ENCODE measurements at places on chromosomes 16 and 17.

DNA sequence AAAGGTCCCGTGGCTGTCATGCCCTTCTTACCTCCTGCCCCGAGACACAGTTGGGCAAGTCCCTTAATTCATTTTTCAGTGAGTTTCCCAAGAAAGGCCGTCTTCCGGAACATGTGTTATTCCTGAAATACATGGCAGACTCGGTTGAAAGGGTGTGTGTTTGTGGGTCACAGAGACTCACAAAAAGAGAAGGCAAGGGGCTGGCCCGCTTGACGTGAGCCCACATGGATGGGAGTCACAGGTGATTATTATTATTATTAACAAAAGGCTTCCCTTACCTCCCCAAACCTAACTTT is 34.1 kb upstream of the CCR7 start:
- DNase-seq = no peak
- H3K27me3 ChIP-seq = no peaks in the 10 kb centered on the region
- H3K36me3 ChIP-seq = no peaks in the 10 kb centered on the region
- H3K4me3 ChIP-seq = no peak overlapping the region
- H3K4me1 ChIP-seq = peaks cover 18% of the 10 kb centered on the region

GRCh38 chr17:40350689-40351358 is 13.7 kb downstream of the GJD3 start:
- H3K4me3 ChIP-seq = no peak overlapping the region
- DNase-seq = no peak
- H3K27me3 ChIP-seq = no peaks in the 10 kb centered on the region
- H3K36me3 ChIP-seq = peaks cover 7% of the 10 kb centered on the region

DNA sequence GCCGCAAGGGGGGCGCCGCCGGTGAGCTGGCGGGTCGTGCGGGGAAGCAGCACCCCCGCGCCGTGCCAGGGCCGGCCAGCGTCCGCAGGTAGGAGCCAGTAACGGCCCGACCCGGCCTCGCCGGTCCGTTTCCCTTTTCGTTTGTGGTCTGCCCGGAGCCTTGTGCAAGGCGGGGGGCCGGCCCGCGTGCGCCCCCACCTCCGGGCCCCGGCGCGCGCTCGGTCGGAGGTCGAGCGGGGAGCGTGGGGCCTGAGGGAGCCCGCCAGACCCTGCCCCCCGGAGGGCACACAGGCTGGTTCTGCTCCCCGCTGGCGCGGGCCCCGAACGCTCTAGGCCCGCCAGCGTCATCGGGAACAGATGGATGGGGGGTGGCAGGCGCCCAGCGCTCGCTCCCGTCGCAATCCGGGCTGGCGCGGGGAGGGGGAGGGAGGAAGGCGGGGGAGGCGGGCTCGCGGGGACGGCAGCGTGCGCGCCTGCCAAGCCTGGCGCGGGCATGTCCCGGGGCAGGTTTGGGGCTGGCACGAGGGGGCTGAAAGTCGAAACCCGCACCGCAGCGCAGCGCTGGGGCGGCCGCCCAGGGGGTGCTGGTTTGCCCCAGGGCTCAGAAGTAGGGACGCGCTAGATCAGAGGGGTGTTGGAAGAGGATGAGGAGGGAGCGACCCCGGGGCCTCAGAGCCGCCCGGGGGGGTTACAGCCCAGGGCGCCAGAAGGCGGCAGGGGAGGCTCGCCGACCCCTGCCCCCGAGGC is 1.5 kb upstream of the GSE1 start:
- no peaks in the 10 kb centered on the region for H3K27me3 ChIP-seq
- no peaks in the 10 kb centered on the region for H3K4me1 ChIP-seq
- DNase-seq = peak; percentile 16
- H3K27ac ChIP-seq = peak overlapping the region; percentile 34
- no peaks in the 10 kb centered on the region for H3K36me3 ChIP-seq

- H3K4me1 ChIP-seq = peaks cover 14% of the 10 kb centered on the region
- no peaks in the 10 kb centered on the region for H3K27me3 ChIP-seq
- no peak for DNase-seq
- H3K4me3 ChIP-seq = no peak overlapping the region
- no peak overlapping the region for H3K27ac ChIP-seq
Measured at GRCh38 chr17:17129466-17129865, 76.7 kb downstream of the PLD6 start.

DNA sequence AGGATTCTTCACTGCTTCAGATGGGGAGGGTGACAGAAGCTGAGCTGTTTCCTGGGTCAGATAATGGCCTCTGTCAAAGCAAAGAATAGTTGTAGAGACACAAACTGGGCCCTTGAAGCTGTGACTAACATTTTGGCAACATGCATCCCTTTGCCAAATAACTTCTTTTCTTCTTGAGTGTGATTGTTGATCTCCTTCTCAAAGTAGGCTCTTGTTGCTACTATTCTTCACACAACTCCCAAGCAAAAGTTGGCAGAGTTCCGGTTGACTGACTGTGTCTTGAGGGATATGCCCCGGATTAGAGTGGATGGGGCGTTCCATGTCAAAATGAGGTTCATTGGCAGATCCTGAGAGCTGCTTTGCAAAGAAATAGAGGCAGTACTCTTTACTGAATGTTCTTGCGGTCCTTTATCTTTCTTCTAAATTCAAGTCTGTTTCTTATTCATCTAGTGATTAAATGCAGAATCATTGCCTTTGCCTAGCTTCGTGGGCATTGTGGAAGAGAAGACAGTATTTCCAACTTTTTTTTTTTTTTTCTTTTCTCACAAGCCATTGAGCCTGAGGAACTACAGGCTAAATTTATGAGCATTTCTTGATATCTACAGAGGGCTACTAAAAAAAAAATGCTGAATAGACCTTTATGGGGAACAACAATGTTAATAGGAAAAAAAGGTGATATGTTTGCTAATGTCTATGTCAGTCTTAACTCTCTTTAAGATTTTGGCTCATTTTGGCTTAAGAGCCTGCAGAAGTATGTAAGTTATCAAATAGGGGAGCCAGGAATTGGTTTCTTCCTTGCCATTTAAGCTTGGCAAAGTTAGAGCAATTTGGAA is 5.8 kb downstream of the WIPF2 start:
- no peak for DNase-seq
- no peaks in the 10 kb centered on the region for H3K27me3 ChIP-seq

- H3K27me3 ChIP-seq = no peaks in the 10 kb centered on the region
- no peak for DNase-seq
- H3K36me3 ChIP-seq = no peaks in the 10 kb centered on the region
- peaks cover 50% of the 10 kb centered on the region for H3K4me1 ChIP-seq
Measured at GRCh38 chr17:40103071-40103661, 2.8 kb upstream of the NR1D1 start.

- no peak overlapping the region for H3K4me3 ChIP-seq
- no peak overlapping the region for H3K27ac ChIP-seq
- H3K27me3 ChIP-seq = peaks cover 98% of the 10 kb centered on the region
- H3K36me3 ChIP-seq = no peaks in the 10 kb centered on the region
Measured at GRCh38 chr17:50604513-50604912, 30.2 kb upstream of the ABCC3 start.

- no peak for DNase-seq
- no peaks in the 10 kb centered on the region for H3K36me3 ChIP-seq
- no peaks in the 10 kb centered on the region for H3K4me1 ChIP-seq
- no peak overlapping the region for H3K27ac ChIP-seq
- H3K27me3 ChIP-seq = no peaks in the 10 kb centered on the region
Measured at GRCh38 chr17:15403276-15403939, 62.0 kb upstream of the TEKT3 start.

- H3K27ac ChIP-seq = no peak overlapping the region
- no peaks in the 10 kb centered on the region for H3K27me3 ChIP-seq
- no peak for DNase-seq
- H3K4me3 ChIP-seq = no peak overlapping the region
- H3K4me1 ChIP-seq = no peaks in the 10 kb centered on the region
Measured at GRCh38 chr17:73262676-73263642, 1.3 kb upstream of the CPSF4L start.

GRCh38 chr17:72004011-72004427 is 116.8 kb upstream of the SOX9 start:
- H3K4me1 ChIP-seq = no peaks in the 10 kb centered on the region
- no peak overlapping the region for H3K4me3 ChIP-seq
- no peak overlapping the region for H3K27ac ChIP-seq
- no peaks in the 10 kb centered on the region for H3K27me3 ChIP-seq
- no peaks in the 10 kb centered on the region for H3K36me3 ChIP-seq

DNA sequence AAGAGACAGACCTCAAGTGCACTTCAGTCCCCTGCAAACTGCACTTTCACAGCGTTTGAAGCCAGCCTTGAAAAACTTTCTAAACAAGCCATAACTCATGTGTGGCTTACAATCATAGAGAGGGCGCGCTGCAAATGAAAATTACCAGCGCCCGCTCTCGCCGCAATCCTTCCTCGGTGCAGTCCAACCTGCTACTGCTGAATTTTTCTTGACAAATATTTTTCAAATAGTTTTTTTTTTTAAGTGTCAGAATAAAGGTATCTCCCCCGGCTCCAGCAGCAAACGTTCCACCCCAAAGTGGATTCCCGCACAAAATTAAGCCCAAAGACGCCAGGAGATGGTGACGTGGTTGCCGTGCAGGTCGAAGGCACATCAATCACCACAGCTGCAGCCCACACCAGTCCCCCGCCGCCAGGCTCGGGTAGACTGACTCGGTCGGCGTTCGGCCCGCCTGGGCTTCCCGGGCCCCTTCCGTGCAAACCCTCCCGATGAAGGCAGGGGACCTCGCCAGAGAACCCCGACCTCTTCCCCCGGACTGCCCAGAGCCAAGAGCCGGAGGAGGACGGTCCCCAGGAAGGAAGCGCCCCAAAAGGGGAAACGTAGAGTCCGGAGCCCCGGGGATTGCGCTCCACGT is 630 bp downstream of the GRB2 start:
- no peaks in the 10 kb centered on the region for H3K36me3 ChIP-seq
- peak overlapping the region; percentile 94 for H3K4me3 ChIP-seq
- H3K4me1 ChIP-seq = peaks cover 9% of the 10 kb centered on the region
- no peaks in the 10 kb centered on the region for H3K27me3 ChIP-seq
- peak overlapping the region; percentile 59 for H3K27ac ChIP-seq
- peak; percentile 55 for DNase-seq

GRCh38 chr17:28043741-28044140 is 1.3 kb downstream of the NLK start:
- no peaks in the 10 kb centered on the region for H3K36me3 ChIP-seq
- no peak for DNase-seq
- H3K4me1 ChIP-seq = peaks cover 19% of the 10 kb centered on the region

GRCh38 chr16:83744441-83744981 is 63.3 kb upstream of the HSBP1 start:
- H3K27ac ChIP-seq = no peak overlapping the region
- no peak overlapping the region for H3K4me3 ChIP-seq
- no peak for DNase-seq
- no peaks in the 10 kb centered on the region for H3K4me1 ChIP-seq

DNA sequence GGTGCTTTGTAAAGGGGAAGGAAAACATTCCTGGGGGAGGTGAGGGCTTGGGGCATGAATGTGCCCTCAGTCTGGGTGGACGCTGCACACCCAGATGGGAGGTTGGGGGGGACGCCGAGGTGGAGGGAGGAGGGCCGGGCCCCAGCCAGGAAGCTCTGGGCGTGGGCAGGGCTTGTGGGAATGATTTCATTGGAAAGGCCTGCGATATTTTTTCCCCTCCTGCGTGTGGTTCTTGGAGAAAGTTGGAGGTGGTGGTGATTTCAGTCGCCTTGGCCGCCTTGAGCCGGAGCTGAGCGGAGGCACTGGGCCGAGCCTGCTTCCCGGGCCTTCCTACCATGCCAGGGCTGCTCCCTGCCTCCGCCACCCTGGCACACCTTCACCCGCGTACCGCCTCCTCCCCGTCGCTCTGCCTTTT is 26.4 kb upstream of the CLEC18A start:
- no peak for DNase-seq
- no peak overlapping the region for H3K4me3 ChIP-seq
- H3K27ac ChIP-seq = no peak overlapping the region
- no peaks in the 10 kb centered on the region for H3K27me3 ChIP-seq
- H3K4me1 ChIP-seq = no peaks in the 10 kb centered on the region

DNA sequence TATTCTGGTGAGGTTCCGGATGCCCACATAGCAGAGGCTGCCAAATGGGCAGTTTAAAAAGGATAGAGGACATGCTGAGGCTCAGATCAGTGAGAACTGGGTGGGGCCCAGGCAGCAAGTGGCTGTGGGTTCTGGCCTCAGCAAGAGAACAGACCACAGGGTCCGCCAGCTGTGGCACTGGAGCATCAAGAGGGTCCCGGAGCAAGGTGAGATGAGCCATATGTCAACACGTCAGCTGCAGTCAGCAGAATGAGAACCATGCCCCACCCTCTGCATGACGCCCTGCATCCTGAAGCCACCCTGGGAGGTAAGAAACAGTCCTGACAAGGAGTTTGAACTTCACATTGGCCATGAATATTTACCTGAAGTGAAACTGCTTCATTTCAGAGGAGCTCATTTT is 20.1 kb upstream of the CCL5 start:
- DNase-seq = no peak
- H3K36me3 ChIP-seq = no peaks in the 10 kb centered on the region
- H3K27ac ChIP-seq = no peak overlapping the region
- H3K27me3 ChIP-seq = no peaks in the 10 kb centered on the region

DNA sequence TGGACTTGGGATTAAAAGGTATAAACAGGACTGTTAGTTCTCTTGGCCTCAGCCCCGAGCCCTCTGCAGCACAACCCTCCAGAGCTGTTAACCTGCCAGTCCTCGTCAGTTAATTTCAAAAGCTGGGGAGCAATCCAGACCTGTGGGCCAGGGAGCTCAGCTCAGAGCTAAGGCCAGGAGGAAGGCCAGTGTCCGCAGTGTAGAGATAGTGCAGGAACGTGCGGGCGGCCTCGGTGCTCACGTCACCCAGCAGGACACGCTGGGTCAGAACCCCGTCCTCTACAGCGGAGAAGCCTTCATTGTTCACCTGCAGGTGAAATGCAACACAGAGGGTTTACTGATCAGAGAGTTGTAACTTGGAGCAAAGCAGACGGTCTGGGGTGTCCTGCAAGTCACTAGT is 15.4 kb upstream of the NLRC3 start:
- no peaks in the 10 kb centered on the region for H3K27me3 ChIP-seq
- DNase-seq = no peak
- no peaks in the 10 kb centered on the region for H3K4me1 ChIP-seq
- H3K36me3 ChIP-seq = no peaks in the 10 kb centered on the region
- no peak overlapping the region for H3K4me3 ChIP-seq
- no peak overlapping the region for H3K27ac ChIP-seq

DNA sequence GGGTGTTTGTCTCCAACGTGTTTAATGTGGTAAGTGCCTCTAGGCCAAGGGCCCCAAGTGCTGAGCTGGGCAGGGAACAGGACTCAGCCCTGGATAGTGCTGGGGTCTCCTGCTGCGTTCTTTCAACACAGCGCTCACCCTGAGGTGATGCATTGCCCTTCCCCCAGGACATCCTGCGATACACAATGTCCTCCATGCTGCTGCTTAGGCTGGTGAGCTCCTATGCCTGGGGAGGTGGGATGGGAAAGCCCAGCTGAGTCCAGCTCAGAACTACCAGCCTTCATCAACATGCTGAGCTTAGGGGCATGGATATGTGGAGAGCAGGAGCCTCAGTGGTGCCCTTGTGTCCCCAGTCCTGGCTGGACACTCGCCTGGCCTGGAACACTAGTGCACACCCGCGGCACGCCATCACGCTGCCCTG is 563 bp downstream of the ZACN start:
- DNase-seq = no peak
- H3K4me1 ChIP-seq = no peaks in the 10 kb centered on the region
- no peak overlapping the region for H3K4me3 ChIP-seq
- no peak overlapping the region for H3K27ac ChIP-seq
- peaks cover 56% of the 10 kb centered on the region for H3K27me3 ChIP-seq
